ENCODE measurements at places on chromosomes 4 and X.

GRCh38 chr4:40992472-40993295, 221.7 kb downstream of the APBB2 start:
- no peak for DNase-seq

- DNase-seq = no peak
Observed at GRCh38 chrX:124328765-124329164, 3.7 kb upstream of the TEX13D start.

DNA sequence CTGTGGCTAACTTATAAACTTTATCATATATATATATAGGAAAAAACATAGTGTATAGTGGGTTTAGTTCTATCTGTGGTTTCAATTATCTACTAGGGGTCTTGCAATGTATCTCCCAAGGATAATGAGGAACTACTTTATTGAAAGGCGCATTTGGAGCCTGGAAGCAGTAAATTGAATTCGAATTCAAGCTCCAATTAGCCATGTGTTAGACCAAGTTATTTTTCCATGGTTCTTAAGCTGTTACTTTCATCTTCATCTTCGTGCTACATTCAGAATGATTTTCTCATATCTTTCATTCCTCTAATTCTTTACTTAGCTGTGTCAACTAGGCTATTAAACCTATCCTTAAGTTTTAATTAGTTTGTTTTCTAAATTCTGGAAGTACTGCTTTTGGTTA, 27.2 kb upstream of the MANBA start:
- no peak for DNase-seq

- DNase-seq = no peak
Observed at GRCh38 chr4:87718217-87718835, 68.2 kb downstream of the DMP1 start.

- no peak for DNase-seq
Observed at GRCh38 chr4:137266511-137266910, 265.8 kb downstream of the PCDH18 start.

DNA sequence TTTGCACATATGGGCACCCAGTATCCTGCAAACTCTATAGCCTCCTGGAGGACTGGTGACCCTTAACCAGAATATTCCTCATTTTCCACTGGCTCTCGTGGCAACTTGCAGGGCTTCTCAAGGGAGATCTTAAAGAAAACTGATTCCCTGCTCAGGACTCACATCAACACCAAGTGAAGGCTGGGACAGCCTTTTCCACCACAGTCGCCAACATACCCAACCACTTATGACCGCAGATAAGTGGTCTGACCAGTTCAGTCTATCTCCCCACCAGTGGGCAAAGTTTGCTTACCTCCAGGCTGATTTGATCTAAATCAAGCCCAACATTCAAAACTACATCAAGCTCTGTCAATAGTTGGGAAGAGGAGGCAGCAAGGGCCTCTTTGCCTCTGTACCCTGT, 289.3 kb upstream of the GATB start:
- DNase-seq = no peak

DNA sequence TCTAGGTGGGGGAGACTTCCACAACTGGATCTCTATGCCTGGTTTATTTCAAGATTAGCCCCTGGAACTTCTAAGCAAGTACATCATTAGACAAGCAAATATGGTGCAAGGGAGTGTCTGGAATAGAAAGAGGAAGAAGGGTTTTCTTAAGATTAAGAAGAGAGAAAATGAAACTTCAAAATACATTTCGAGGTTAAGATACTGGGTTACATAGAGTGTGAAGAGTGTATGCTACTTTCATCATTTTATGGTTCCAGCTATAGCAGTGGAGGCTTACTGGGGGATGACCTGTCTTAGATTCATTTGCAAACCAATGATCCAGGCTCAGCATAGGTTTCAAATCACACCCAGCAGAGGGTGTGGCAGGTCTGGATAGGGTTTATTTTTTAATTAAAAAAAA, 144.4 kb upstream of the GATB start:
- DNase-seq = no peak

- DNase-seq = no peak
Observed at GRCh38 chr4:6201580-6202091, 1.3 kb upstream of the JAKMIP1 start.

- peak; percentile 24 for DNase-seq
Observed at GRCh38 chrX:49053223-49054072, 5.4 kb upstream of the CCDC120 start.

- no peak for DNase-seq
Observed at GRCh38 chrX:63993936-63994335, 208.9 kb upstream of the ARHGEF9 start.

- DNase-seq = no peak
Observed at GRCh38 chr4:186653969-186654368, 69.7 kb downstream of the FAT1 start.

DNA sequence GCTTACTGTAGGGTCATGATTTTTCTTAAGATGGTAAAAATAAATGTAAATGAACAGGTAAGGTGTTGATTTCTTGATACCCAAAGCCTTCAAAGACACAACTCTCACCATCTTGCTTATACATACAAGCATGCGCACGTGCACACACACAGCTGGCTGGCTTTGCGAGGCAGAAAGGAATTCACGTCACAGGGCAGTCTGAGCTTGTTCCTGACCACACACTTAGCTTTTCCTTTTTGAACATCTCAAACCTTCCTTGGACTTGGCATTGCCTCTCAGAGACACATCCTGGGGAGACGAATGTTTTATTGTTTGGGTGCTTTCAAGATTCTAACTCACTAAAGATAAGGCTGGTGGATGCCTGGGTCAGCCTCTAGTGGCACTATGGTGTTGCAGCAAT, 175.0 kb downstream of the NHS start:
- DNase-seq = no peak

- DNase-seq = no peak
Observed at GRCh38 chr4:56444719-56445118, 8.7 kb downstream of the PAICS start.

- DNase-seq = no peak
Observed at GRCh38 chr4:139368998-139369397, 66.7 kb upstream of the NDUFC1 start.

GRCh38 chr4:184387351-184387750, 87.0 kb downstream of the IRF2 start:
- no peak for DNase-seq

GRCh38 chrX:44705817-44706551, 137.8 kb upstream of the DUSP21 start:
- no peak for DNase-seq

GRCh38 chr4:83631066-83631465, 95.2 kb downstream of the GPAT3 start:
- no peak for DNase-seq

- DNase-seq = no peak
Observed at GRCh38 chrX:18875256-18875878, 108.5 kb downstream of the PHKA2 start.

- DNase-seq = no peak
Observed at GRCh38 chr4:38503689-38504395, 160.2 kb upstream of the KLF3 start.

GRCh38 chrX:118212817-118213183, 96.2 kb upstream of the KLHL13 start:
- no peak for DNase-seq

DNA sequence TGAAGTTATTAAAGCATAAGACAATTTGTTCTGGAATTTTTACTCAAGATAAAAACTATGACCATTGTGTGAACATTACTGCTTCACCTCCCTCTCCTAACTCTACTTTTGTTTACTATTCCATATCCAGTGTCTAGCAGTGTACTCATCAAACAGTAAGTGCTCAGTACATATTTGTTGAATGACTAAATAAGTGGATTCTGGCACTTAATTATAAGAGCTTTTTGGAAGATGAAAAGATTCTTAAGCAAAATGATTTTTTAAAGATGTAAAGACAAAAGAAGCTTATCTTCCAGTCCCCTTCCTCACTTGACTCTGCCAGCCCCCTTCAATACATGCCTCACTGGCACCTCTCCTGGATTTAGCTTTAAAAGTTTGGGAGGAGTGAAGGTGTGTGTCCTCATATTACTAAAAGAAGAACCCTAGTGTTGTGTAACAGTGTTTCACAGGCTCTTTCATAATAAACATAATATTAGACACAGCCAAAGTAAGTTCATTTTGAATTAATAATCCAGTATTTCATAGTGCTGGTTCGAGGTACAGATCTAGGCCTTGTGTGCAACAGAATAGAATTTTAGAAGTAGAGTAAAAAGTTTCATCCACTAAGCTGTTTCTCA, 53.0 kb downstream of the GAB1 start:
- DNase-seq = no peak

DNA sequence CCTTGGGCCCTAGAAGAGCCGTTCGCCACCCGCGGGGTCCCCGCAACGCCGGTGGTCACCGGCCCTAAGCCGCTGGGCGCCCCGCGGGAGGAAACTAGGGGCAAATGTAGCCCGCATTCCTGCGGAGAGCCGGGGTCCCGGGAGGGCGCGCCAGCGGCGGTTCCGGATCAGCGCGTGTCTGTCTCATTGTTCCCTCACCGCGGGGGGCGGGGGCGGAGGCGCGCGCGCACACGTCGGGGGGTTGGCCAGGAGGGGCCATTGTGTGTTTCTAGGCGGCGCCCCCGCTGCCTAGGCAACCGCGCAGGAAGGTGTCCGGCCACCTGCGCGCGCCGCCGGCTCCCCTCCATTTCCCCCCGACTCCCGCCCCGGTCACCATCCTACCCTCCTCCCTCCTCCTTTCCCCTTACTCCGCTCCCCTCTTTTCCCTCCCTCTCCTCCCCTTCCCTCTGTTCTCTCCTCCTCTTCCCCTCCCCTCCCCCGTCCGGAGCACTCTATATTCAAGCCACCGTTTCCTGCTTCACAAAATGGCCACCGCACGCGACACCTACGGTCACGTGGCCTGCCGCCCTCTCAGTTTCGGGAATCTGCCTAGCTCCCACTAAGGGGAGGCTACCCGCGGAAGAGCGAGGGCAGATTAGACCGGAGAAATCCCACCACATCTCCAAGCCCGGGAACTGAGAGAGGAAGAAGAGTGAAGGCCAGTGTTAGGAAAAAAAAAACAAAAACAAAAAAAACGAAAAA, 789 bp upstream of the DDX3X start:
- peak; percentile 65 for DNase-seq

GRCh38 chr4:139481465-139481864, 27.5 kb downstream of the RAB33B start:
- no peak for DNase-seq

DNA sequence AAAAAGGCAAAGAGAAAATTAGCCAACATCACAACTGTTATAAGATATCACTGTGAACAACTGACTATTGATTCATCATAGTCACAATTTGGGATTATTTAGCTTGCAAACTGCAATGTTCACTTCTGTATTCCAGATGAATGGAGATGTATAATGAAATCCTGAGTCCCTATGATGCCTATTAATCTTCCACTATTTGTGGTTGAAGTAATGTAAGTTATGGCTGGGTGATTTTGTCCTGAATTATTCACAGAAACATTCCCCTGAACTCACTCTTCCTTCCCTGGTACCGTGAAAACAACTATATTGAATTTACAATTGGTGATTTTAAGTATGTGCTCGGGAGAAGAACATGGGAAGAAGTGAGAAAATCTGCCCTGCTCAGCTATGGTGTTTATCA, 50.8 kb upstream of the NPFFR2 start:
- DNase-seq = no peak

- peak; percentile 65 for DNase-seq
Observed at GRCh38 chr4:38310446-38311043, 350.3 kb downstream of the PTTG2 start.

DNA sequence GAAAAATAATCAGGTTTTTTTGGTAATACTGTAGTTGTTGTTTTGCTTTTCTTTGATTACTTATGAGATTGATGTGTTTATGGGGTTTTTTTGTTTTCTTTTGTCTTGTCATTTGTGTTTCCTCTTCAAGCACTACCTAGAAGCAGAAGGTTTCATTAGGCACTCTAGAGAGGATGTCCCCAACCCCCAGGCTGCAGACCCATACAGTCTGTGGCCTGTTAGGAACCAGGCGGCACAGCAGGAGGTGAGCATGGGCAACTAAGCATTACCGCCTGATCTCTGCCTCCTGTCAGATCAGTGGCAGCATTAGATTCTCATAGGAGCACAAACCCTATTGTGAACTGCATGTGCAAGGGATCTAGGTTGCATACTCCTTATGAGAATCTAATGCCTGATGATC, 22.9 kb upstream of the NOCT start:
- no peak for DNase-seq

All from stimulated activated CD4-positive, alpha-beta T cell treated with anti-CD3 and anti-CD28 coated beads, TNF-alpha, amount 100 ng/mL, for 24 hours (primary cell).